Skeletal muscle cell (primary cell): ENCODE measurements at places on chromosomes 3 and 15.
A peak's percentile ranks its signal among the peaks of the same experiment; 100 is the strongest.

- DNase-seq, result no peak
These were observed 31.4 kb upstream of the PRTG start for GRCh38 chr15:55774113-55774970.

- no peak for DNase-seq
These were observed 375.1 kb downstream of the SHQ1 start for GRCh38 chr3:72473156-72473555.

- no peak for DNase-seq
These were observed 305.0 kb downstream of the SHQ1 start for GRCh38 chr3:72543246-72543645.

GRCh38 chr15:33810806-33811205 lies 157.5 kb upstream of the CHRM5 start:
- no peak for DNase-seq

DNA sequence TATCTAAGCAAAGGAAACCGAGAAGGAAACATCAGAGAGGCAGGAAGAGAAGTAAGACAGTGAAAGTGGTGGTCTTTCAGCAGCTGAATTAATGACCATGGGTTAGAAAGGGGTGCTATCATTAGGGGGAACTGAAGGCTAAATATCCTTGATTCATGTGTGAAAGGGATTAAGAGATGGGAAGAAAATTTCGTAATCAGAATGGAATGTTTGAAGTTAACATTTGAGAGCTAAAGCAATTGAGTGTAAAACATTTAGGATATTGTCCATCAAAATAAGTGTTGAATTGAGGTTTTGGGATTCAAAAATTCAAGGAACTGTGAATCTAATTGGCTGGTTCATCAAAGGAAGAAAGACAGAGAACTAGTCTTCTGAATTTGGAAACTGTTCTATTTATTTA lies 4.1 kb upstream of the ECT2 start:
- no peak for DNase-seq

- DNase-seq, result no peak
These were observed 54.2 kb downstream of the OSTN start for GRCh38 chr3:191253089-191253799.

- DNase-seq, result no peak
These were observed 58.7 kb upstream of the ARHGEF26 start for GRCh38 chr3:154062513-154062912.

- no peak for DNase-seq
These were observed 6.1 kb downstream of the RASGRF1 start for GRCh38 chr15:79084308-79084968.

GRCh38 chr3:33467786-33468185 lies 27.6 kb upstream of the UBP1 start:
- DNase-seq, result no peak

- peak; percentile 15 for DNase-seq
These were observed at the start of gene SLC35G2 for GRCh38 chr3:136818769-136819391. Gene SLC35G2 (plus strand): TSS chr3:136819126. CDS start chr3:136854461, 35,335 bp downstream.

DNA sequence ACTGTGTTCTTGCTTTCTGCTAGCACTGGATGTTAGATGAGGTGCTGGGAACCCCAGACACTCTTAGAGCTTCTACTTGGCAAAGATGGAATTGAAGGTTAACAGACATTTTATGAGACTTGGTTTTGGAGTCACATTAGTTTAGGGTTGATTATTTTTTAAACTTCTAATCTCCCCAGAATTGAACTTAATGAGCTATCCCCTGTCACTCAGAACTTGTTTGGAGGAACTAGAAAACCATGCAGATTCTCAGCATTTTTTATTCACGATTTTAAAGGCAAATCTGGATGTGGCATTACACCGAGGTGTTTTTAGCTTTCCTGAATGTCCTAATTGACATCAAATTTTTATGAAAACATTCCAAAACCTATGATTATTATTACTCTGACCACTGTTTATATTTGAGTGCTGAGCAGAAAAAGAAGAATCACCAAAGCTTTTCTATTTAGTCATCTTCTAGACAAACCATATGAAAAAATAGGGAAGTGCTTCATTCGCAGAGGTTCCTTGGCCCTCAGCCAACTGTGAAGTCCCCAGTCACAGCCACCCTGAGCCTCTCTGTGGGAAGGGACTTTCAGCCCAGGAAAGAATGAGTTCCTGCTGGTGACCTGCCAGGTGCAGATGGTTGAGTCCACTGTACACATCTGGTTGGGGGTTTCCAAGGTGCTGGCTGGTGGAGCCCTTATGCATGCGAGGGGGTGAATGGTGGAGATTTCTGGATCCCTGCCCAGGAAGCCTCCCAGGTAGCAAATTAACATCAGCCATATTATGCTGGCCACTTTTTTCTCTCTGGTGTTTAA lies 196.0 kb upstream of the TOPAZ1 start:
- DNase-seq, result no peak

DNA sequence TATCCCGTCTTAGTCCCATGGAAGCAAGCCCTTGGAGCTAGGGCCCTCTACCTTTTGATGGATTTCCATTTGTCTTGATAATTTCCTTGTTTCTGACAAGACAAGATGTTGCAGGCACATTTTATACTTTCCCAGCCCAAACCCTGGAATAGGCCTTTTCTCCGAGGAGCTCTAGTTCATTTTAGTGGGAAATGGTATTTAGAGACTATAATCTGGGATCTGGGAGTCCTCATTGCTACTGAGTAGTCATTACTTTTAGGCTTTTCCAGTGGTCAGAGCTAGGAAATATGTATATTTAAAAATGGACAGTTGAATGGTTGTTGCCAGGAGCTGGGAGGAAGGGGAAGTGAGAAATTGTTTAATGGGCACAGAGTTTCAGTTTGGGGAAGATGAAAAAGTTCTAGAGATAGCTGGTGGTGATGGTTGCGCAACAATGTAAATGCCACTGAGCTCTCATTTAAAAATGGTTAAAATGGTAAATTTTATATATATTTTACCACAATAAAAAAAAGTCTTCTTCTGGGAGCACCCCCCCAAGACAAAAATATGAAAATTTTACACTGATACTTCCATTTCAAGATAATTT lies 31.6 kb downstream of the MLH1 start:
- no peak for DNase-seq

- DNase-seq, result no peak
These were observed 28.5 kb downstream of the ACAD9 start for GRCh38 chr3:128907706-128908445.

GRCh38 chr15:91308199-91308598 lies 208.1 kb downstream of the SV2B start:
- DNase-seq, result no peak

- no peak for DNase-seq
These were observed 156.7 kb downstream of the CHL1 start for GRCh38 chr3:353191-353739.

- no peak for DNase-seq
These were observed 2.1 kb upstream of the FURIN start for GRCh38 chr15:90866161-90866715.

DNA sequence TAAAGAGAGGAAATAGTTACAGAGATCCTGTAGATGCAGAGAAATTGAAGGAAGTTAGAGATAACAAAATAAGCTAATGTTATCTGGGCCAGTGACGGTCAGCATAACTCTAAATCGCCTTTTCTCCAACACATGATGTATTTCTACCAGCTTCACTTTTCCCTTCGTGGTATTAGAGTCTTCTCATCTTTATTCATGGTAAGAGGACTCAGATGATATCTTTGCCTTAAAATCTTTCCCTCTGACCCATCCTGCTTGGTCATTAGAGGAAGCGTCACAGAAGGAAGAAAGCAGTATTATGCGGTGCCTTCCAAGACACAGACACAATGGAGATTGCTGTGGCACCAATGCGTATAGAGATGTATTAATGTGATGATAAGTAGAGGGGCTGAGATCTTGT lies 320.7 kb upstream of the GOLIM4 start:
- no peak for DNase-seq

- no peak for DNase-seq
These were observed 1.8 kb downstream of the HYAL3 start for GRCh38 chr3:50297384-50297775.

DNA sequence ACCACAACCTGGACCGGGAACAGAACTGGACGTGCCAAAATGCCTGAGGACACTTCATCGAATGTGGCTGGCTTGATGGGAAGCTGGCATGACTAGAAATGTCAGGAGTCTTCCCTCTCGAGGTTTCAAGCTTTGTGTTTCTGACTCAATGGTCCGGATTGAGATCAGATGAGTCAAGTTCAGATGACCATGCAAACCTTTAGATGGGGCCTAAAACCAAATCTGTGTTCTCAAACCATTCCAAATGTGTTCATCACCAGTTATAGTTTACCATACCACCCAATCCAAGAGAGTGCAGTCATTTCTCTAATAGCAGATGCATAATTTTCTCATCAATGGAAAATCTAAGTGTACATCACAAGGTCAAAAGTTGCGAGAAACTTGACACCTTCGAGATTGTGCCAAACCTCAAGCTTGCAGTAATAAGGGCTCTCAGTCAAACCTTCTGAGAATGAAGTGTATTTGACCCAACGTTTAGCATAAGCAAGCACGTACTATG lies 369.1 kb downstream of the RORA start:
- peak; percentile 27 for DNase-seq

DNA sequence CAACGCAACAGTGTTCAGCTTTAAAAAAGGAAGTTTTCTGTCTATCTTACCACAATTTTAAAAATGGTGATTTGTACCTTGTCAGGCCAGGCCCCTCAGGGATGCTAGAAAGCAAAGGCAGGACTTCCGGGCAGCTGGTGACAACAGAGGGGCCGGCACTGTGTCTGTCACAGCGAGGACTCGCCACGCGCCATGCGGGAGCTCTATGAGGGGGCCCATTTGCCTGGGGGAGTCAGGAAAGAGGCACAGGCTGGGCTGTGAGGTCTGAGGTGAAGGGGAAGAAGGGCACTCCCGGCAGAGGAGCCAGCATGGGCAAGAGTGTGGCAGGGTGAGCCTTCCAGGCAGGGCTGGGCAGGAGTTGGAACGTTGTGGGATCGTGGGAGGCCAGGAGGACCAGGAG lies 7.0 kb downstream of the IQSEC1 start:
- no peak for DNase-seq

- DNase-seq, result no peak
These were observed 53.3 kb downstream of the TIPARP start for GRCh38 chr3:156727519-156728205.

- DNase-seq, result no peak
These were observed 96.0 kb downstream of the TBC1D2B start for GRCh38 chr15:77981281-77982126.

GRCh38 chr3:56878074-56878473 lies 76.3 kb upstream of the ARHGEF3 start:
- DNase-seq, result peak; percentile 47

DNA sequence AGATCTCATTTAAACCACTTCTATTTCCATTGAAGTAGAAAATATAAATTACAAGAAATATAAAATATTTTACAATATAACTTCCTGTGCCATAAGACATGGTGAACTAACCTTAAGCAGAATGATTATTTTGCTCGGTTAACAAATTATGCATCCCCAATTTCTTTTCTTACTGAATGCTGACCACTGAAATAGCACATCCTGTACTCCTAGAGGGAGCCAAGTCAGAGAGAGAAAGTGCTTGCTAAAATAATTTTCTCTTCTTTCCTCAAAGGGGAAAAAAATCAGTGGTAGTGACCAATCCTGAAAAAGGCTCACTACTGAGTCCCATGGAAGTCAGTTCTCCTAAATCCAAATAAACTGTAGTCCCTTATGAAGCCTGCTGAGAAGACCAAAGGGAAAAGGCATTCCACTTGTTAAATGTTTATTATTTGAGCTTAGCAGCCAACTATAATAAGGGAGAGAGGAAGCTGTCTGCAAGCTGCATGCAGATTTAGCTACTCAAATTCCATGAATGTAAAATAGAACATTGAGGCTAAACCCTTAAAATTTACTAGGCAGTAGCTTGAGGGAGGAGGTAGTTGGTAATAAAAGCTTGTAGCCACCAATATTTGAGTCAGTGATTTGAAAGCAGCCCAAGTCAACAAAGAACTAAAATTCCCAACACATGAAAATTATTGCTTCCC lies 33.1 kb downstream of the CEP152 start:
- no peak for DNase-seq

DNA sequence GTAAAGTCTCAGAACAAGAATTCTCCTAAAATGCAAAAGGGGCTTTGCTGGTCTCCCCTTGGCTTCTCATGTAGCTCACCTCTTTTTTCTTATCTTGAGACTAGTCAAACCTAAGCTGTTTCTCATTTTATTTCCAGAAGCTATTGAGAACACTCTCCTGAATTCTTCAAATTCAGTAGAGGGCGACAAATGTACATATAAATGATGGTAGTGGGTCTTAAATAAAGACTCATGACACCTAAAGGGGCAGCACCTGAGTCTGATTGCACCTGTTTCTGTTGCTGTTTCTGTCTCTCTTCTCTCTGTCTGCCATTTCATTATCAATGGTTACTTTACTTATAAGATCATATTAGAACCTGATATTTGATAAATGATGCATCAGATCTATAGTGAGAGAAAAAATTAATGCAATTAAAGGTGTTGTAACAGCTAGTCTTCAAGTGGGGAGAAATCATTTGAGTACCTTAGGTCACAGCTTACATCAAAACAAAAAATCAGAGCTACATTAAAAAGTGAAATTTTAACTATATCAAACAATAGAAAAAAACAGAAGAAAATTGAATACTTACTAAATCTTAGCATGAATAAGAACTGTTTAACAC lies 7.0 kb downstream of the ADIPOQ start:
- peak; percentile 10 for DNase-seq

DNA sequence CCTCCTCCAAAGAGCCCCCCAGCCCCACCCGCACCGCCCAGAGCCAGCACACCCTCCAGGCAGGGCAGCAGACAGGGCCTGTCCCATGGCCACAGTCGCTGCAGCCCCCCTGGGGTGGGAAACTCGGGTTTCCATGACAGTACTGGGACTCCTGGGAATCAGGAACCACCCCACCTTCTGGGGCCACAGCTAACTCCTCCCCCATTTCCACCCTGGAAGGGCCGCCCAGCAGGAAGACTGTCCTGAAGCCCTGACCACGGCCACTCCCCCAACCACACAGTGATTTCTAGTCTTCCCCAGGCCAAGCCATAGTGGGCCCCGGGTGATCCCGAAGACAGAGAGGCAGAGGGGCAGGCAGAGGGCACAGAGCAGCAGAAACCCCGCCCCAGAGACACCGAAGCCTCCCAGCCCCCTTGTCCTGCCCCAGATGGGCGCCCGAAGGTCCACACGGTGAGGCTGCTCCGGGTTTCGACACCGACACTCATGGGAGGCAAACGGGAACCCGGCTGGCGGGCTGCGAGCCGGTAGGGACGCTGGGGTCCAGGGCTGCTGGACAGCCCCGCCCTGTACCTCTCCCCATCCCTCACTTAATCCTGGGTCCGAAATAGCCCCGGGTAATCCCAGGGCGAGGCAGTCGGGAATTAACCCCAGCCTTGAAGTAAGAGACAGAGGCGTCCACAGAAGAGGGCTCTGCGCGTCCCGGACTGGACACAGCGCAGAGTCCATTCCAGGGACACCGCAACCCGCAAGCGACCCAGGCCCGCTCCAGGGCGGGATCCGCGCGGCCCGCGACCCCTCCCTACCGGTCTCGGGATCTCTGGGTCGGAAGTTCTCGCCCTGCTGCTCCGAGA lies 138.4 kb downstream of the NUP210 start:
- no peak for DNase-seq

DNA sequence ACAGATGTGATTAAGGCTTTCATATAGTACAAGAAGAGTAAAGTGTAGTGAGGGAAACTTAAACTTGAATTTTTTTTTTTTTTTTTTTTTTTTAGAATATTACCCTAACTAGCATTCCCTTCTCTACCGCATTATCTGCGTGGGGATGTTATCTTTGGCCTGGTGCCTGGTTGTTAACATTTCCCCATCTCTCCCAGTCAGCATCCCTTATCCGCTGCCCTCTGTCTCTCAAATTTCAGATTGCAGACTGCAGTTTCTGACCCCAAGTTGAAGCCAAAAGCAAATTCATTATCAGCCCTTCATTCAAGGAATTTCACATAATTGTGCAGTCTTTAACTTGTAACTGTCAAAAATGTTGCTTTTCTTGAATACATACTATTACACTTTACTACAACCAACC lies 353.0 kb downstream of the PLOD2 start:
- DNase-seq, result peak; percentile 3
